ENCODE measurements at places on chromosomes 2 and 18.

DNA sequence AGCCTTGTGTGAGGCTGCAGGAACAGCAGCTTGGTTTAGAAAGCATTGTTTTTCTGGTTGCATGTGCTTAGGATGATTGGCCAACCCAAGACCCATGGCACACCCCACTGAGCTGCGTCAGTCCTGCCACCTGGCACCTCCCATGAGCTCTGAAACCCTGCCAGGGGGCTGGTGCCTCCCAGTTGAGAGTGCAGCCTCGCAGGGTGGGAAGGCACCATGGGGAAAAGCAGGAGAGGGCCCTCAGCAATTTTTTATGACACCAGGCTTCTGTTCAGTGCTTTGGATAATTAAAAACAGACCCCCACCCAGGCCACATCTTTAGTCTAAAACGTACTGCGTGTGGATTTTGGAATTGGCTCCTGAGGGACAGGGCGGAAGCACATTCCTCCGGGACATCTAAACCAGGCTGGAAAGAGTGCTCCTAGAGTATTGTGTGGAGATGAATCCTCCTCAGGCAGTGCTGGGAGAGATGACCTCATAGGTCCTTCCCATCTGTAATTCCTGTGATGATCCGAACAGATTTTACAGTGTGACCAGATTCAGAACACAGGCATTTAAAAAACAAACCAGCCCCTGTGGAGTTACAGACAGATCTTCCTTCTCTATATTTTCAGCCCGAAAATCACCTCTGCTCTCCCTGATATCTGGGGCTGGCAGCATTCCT is 438.3 kb downstream of the ZNF521 start:
- H3K27me3 ChIP-seq = peaks cover 3% of the 10 kb centered on the region
- DNase-seq = no peak
- H3K27ac ChIP-seq = no peak overlapping the region
- no peaks in the 10 kb centered on the region for H3K4me1 ChIP-seq
- H3K4me3 ChIP-seq = no peak overlapping the region
- H3K36me3 ChIP-seq = no peaks in the 10 kb centered on the region

GRCh38 chr2:142531377-142531776 is 346.1 kb upstream of the KYNU start:
- no peaks in the 10 kb centered on the region for H3K4me1 ChIP-seq
- H3K27ac ChIP-seq = no peak overlapping the region
- no peaks in the 10 kb centered on the region for H3K36me3 ChIP-seq
- H3K27me3 ChIP-seq = no peaks in the 10 kb centered on the region

- H3K4me3 ChIP-seq = no peak overlapping the region
- H3K36me3 ChIP-seq = no peaks in the 10 kb centered on the region
- no peak for DNase-seq
- H3K27ac ChIP-seq = no peak overlapping the region
- no peaks in the 10 kb centered on the region for H3K4me1 ChIP-seq
These were observed 85.3 kb downstream of the CYP26B1 start for GRCh38 chr2:72062336-72062735.

DNA sequence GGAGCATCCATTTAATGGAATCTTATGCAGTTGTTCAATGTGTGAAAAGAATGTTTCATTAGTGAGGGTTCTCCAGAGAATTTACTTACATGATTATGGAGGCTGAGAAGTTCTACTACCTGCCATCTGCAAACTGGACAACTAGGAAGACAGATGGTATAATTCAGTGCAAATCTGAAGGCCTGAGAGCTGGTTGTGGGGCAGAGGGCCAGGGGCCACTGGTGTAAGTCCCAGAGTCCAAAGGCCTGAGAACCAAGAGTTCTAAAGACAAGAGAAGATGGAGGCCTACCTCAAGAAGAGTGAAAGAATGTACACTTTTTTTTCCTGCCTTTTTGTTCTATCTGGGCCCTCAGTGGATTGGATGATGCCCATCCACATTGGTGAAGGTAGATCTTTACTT is 114.8 kb downstream of the DDX1 start:
- H3K4me1 ChIP-seq = no peaks in the 10 kb centered on the region
- no peak overlapping the region for H3K4me3 ChIP-seq
- no peaks in the 10 kb centered on the region for H3K27me3 ChIP-seq
- H3K36me3 ChIP-seq = no peaks in the 10 kb centered on the region

- peaks cover 17% of the 10 kb centered on the region for H3K36me3 ChIP-seq
- DNase-seq = no peak
- H3K27ac ChIP-seq = peak overlapping the region; percentile 69
- peaks cover 10% of the 10 kb centered on the region for H3K4me1 ChIP-seq
- H3K27me3 ChIP-seq = no peaks in the 10 kb centered on the region
These were observed 196.1 kb downstream of the FAM210A start for GRCh38 chr18:13530033-13530878.

GRCh38 chr2:43132683-43133301 is 93.6 kb downstream of the ZFP36L2 start:
- peaks cover 28% of the 10 kb centered on the region for H3K4me1 ChIP-seq
- H3K27me3 ChIP-seq = no peaks in the 10 kb centered on the region
- H3K27ac ChIP-seq = no peak overlapping the region
- no peak for DNase-seq

GRCh38 chr2:30707304-30707903 is 99.8 kb downstream of the CAPN13 start:
- H3K4me3 ChIP-seq = no peak overlapping the region
- no peaks in the 10 kb centered on the region for H3K27me3 ChIP-seq
- H3K4me1 ChIP-seq = no peaks in the 10 kb centered on the region
- H3K36me3 ChIP-seq = no peaks in the 10 kb centered on the region
- no peak overlapping the region for H3K27ac ChIP-seq

DNA sequence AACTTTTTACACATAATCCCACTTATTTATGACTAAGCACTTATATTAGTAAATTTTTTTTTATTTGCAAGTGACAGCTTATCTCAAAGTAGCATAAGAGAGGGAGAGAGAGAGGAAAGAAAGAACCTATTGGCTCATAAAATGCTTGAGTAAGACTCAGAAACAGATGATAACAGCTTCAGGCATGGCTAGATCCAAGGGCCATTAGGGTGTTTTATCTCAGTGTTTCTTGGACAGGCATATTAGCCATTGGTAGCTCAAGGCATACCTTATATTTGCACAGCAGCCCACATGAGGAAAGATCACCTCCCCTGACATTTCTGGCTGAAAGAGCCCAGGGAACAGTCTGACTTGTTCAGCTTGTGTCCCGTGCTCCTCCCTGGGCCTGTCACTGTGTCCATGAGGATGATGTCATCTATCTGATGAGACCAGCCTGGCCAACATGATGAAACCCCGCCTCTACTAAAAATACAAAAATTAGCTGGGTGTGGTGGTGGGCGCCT is 64.4 kb downstream of the IL1R2 start:
- DNase-seq = no peak
- peaks cover 19% of the 10 kb centered on the region for H3K4me1 ChIP-seq
- H3K4me3 ChIP-seq = no peak overlapping the region
- no peaks in the 10 kb centered on the region for H3K36me3 ChIP-seq
- H3K27ac ChIP-seq = peak overlapping the region; percentile 41
- no peaks in the 10 kb centered on the region for H3K27me3 ChIP-seq

DNA sequence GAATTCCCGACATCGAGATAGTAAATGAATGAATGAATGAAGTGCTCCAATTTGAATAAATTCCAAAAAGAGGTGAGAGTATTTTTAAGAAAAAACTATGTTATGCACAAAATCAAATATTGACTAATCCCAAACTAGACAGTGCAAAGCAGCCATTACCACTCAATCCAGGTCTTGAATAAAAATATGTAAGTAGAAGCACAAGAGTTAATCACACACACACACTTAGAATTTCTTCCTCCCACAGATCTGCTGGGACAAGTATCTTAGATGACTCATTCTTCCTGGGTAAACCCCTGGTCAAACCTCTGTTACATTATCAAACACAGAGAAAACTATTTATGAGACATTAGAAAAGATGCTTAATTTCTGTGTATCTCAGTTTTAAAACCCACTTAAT is 102.0 kb downstream of the PLA2R1 start:
- no peak overlapping the region for H3K27ac ChIP-seq
- H3K27me3 ChIP-seq = no peaks in the 10 kb centered on the region
- peaks cover 38% of the 10 kb centered on the region for H3K36me3 ChIP-seq

- H3K36me3 ChIP-seq = no peaks in the 10 kb centered on the region
- H3K27me3 ChIP-seq = no peaks in the 10 kb centered on the region
- H3K27ac ChIP-seq = no peak overlapping the region
- no peak overlapping the region for H3K4me3 ChIP-seq
- no peak for DNase-seq
These were observed 322.3 kb downstream of the OSR1 start for GRCh38 chr2:19036091-19036490.

DNA sequence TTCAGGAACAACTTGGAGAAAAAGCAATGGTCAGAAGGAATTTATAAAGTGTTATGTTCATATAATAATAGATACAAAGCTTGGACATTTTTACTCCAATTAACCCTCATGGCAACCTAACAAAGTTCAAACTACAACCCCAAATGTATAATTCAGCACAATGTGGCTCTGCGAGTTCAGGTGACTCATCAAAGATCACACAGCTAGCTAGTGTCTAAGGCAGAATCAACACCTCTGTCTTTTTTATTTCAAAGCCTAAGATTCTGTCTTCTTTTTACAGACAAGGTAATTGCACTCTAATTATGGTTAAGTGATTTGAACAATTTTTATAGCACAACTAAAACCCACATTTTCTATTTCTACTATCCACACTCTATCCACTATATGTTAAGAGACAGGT is 90.5 kb downstream of the CHST9 start:
- H3K36me3 ChIP-seq = no peaks in the 10 kb centered on the region
- no peak for DNase-seq
- H3K4me3 ChIP-seq = no peak overlapping the region
- no peaks in the 10 kb centered on the region for H3K4me1 ChIP-seq
- H3K27ac ChIP-seq = no peak overlapping the region
- no peaks in the 10 kb centered on the region for H3K27me3 ChIP-seq

DNA sequence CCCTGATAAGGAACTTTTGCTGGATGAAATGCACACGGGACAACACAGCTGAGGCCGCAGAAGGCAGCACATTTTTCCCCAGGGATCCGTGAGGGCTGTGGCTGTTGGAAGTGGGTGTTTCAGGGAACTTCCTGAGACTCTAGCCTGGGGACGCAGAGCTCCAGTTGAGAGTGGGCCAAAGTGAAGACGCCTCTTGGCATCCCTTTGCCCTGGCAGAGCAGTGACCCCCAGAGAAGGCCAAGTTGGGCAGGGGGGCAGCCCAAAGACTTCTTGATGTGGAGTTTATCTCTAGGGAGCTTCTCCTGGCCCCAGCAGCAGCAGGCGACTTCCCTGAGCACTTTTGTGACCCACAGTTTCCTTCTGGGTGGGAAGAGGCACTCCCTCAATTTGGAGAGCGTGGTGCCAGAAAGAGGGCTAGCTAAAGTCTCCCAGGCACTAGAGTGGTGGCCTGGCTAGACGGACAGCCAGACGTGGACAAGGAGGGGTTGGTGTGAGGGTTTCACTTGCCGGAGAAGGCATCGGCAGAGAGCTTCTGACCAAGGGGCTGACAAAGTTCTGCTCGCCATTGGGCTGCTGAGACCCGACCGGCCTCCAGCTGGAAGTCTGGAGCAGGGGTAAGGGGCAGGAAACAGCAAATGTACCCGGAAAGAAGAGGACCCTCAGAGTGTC is 108.8 kb downstream of the ACKR3 start:
- H3K27ac ChIP-seq = peak overlapping the region; percentile 9
- no peaks in the 10 kb centered on the region for H3K36me3 ChIP-seq
- no peaks in the 10 kb centered on the region for H3K27me3 ChIP-seq
- H3K4me3 ChIP-seq = no peak overlapping the region
- peak; percentile 64 for DNase-seq

DNA sequence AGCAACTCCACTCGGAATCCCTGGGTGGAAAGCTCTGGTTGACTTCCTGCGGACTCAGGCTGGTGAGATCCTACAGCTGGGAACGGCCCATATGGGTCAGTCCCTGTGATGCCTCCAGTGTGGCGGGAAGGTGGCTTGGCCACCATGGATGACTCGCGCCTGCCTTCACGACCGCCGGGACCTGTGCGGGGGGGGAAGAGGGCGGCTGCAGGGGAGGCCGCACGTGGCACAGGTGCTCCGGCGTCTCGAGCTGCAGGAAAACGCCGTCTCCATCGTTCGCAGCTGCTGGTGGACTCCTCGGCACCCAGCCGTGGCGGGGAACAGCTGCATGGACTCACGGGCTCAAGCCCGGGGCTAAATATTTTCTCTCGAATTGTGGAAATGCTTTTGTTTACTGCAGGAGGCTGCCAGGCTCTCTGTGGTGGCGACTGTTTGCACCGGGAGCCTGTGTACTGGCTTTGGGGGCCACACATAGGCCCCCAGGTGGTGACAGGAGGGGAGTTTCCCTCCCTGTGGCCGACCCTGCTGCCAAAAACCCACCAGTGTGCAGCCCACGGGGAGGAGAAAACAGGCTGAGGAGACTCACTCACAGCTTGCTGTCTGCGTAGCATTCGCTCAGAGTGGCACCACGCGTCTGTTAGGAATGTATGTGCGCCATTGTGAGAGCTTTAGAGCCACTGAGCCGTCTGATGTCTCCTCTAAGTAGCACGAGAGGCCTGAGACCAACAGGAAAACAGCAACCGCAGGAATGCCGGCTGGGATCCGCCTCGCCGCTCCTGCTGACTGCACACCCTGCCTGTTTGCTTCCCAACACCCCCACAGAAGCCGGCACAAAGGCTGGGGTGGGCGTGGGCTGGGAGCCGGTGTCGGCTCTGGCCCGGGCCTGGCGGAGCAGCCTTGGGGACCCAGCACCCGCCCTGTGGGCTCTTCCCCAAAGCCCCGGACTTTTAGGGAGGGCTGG is 89.2 kb downstream of the NFATC1 start:
- H3K27ac ChIP-seq = peak overlapping the region; percentile 78
- peak overlapping the region; percentile 44 for H3K4me3 ChIP-seq
- H3K27me3 ChIP-seq = no peaks in the 10 kb centered on the region
- H3K36me3 ChIP-seq = peaks cover 34% of the 10 kb centered on the region

All from tibial artery (tissue), 4 donors.